Bronchial epithelial cell (primary cell): ENCODE measurements at places on chromosomes 7 and 10.

DNA sequence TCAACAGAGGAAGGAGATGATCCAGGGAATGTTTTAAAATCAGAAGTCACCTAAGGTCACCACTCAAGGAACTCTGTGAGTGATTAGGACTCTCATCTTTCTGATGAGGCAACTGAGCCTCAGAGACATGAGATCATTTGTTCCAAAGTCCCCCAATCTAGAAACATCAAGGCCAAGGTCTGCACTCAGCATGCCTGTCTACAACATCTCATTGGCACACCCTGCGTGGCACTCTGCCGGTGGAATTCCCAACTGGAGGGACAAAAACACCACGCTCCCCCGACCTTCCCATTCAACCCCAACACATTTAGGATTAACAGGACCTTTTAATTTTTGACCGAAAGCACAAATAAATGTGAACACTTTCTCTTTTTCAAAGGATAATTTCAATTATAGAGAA is 31.4 kb downstream of the CPXM2 start:
- no peak for DNase-seq

- DNase-seq, result no peak
Observed at GRCh38 chr10:25327273-25327672, 152.5 kb downstream of the GPR158 start.

DNA sequence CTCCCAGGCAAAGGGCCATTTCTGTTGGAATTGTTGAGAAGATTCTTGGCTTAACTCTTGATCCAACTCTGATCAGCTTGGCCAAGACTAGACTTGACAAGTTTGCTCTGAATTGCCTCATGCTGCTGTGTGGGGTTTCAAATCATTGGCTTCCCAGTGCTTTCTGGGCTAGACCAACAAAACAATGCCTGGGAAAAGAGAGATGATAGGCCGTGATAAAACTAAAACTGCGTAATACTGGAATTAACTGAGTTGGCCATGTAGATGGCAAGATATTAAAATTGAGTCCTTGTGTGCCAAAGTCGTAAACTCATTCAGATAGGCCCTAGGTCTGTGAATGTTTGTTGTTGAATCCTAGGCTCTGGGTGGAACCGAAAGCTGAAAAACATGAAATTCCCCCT is 222.6 kb downstream of the MGMT start:
- DNase-seq, result no peak

GRCh38 chr10:1200866-1201807 is 145.0 kb downstream of the WDR37 start:
- no peak for DNase-seq

DNA sequence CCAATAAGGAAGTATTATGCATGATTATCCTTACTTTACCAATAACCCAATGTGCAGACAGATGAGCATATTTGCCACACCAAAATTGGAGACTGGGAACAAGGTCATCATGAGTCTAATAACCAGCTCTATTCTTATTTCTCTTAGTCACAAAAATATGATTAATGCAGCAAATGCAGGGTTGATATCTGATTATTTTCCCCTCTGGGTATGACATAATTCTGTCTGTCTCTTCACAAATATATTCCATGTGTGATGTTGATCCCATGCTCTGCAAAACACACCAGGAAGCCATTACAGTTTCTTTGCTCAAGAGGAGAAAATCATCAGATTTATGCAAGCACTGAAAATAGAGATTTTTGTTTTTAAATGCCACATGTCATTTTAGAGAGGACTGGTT is 196.5 kb upstream of the DGKB start:
- DNase-seq, result no peak

- no peak for DNase-seq
Observed at GRCh38 chr7:132652507-132652906, 76.2 kb upstream of the PLXNA4 start.

DNA sequence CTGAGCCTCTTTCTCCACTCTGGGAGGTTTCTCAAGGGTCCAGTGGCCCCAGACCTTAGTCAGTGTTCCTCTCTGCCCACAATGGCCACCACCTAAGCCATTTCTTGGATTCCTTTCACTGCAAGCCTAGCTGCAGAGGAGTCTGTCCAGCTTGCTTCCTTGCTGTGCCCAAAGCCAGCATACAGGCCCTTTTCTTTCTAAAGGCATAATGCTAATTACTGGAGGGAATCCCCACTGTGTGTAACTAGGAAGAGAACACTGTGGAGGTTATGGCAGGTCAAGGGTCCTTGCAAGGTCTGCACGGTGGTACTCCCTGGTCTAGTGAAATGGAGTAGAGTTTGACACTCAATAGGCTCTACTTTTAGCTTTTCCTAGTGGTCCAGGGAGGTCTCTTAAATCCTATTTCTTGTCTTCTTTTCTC is 70.4 kb upstream of the CC2D2B start:
- DNase-seq, result no peak

DNA sequence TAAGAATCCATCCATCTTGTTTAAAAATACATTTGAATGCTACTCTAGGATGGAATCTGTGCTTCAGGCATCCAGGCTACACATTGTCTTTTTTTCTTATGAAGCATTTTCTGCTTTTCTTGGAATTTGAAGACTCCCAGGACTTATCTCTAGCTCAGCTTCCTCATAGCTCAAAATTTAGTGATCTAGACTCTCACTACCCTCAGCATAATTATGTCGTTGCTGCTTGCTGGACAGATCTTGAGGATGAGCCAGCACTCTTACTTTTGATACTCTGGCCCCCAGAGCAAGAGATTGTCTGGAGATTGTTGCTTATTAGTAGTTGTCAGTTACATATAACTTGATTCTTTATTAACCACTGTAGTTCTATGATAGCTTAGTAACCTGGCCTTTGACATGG is 83.3 kb upstream of the FGL2 start:
- no peak for DNase-seq

DNA sequence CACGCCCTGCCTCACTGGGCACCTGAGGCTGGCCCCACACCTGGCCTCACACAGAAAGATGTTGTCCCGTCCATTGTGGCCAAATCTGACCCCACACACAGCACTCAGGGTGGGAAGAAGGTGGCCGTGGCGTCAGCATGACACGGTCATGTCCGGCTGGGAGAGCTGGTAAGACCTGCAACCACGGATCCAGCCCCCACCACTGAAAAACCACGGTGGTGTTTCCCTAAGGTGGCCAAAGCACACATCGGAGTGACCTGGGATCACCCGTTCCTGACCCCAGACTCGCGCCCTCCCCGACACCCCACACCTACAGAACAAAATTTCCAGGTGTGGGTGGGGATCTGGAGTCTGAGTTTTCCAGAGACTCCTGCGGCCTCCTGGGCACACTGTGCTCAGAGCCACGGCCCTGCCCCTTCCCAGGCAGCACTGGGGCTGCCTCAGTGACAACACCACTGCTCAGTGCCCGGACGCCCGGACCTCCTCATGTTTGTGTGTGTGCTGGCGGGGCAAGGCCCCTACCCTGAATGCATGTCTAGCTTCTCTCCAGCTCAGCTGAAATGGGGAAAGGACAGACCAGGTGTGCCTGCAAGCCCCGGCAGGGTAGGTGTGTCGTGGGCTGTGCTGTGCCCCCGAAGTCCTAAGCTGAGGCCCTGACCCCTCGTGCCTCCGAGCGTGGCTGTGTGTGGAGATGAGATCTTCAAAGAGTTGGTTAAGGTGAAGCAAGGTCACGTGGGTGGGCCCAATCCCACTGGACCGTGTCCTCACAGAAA is 36.1 kb downstream of the STK32C start:
- no peak for DNase-seq

DNA sequence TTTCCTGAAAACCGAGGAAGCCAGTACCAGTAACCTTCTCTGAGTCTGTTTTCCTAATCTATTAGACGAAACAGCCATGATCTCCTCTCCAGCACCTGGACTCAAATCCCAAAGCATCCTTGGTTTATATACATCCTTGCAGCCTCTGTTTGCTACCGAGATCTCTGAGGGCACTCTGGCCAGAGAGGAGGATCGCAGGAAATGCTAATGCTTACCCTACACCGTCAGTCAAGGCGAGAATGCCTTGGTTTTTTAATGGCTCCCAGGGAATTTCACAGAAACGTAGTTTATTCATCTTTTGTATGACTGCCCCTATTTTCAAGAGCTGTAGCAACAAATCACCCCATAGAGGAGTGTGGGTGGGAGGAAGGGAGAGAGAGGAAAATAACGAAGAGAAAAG is 91.5 kb upstream of the CALN1 start:
- no peak for DNase-seq
